ENCODE measurements at places on chromosomes 2 and 18.
A peak's percentile ranks its signal among the peaks of the same experiment; 100 is the strongest.

DNA sequence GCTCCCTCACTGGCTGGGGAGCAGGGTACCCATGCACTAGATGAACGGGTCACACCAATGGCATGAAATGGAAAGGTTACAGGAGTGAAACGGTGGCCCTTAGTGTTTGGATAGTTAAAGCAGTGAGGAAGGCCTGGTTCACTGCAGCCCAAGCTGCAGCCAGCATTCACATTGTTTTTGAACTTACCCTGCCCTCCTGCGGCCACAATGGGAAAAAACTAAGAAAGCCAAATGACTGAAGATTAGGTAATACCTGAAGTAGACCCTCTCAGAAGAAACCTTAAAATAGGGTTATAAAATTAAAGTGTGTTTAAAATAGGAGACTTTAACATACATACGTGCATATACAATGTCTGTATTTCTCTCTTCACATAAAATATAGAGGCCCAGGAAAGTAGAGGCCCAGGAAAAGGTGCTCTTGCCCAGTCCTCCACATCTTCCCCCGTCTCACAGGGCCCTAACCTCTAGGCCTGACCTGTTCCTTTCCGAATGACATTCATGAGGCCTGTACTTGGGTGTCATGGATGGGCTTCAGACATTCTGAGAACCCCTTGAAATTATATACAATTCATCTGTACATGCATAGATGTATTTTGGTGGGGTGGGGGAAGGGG lies 33.3 kb downstream of the DOK1 start:
- peak; percentile 19 for DNase-seq

DNA sequence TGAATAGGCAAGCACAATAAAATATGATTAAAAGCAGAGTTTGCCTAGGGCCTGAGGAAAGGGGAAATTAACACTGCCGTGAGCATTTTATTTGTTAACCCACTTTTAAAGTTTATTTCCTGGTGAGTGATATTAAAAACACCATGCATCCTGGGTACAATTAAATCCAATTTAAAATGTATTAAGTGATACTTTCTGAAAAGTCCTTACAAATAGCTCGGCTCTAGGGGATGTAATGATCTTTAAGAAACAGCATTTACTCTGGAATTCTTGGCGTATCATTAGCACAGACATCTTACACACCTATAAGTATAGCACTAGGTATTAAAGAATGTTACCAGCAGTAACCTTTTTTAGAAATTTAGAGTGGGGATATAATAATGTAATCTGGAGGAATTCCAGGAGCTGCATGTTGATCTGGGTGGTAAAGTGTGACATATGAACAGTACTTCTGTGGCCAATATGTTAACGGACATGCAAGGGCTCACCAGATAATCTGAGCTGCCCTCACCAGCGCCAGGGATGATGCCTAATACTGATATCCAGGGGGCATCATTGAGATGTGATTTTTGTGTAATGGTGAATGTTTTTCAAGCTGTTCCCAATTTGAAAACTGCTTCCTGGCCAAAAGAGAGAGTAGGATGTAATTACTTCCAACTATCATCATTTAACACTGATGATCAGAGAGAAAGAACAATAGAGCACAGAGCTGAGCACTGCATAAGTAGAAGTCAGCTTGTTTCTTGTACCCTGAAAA lies 235.9 kb downstream of the DSEL start:
- no peak for DNase-seq

DNA sequence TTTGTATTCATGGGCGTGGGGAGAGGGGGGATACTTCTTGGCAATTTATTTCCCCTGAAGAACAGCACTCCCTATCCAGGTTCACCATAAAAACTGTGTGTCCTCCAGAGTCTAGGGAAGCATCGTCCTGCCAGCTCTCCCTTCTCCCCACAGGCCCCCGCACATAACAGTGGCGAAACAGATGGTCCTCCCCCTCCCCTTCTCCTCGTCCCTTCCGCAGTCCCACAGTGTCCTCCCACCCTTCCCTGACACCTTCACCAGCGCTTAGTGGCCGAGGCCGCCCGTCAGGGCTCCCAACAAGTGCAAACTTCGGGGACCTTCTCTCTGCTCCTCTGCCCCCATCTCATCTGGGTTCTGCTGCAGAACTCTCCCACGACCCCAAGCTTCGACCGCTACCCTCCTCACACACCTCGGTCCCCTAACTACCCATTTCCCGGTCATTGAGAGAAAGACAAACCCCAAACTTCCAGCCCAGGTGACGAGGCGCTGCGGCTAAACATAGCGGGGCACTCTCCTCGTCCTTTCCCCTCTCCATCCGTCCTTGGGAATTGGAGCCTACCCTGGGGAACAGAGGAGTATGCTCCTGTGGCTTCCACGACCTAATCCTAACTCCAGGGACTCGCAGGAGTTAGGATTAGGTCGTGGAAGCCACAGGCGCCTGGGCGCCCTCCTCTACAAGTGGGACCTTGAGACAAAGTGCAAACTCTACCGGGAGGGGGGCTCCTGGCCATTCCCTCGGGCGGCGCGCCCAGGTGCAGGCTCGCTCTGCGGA lies 971 bp downstream of the ZNF385B start:
- DNase-seq, result no peak

DNA sequence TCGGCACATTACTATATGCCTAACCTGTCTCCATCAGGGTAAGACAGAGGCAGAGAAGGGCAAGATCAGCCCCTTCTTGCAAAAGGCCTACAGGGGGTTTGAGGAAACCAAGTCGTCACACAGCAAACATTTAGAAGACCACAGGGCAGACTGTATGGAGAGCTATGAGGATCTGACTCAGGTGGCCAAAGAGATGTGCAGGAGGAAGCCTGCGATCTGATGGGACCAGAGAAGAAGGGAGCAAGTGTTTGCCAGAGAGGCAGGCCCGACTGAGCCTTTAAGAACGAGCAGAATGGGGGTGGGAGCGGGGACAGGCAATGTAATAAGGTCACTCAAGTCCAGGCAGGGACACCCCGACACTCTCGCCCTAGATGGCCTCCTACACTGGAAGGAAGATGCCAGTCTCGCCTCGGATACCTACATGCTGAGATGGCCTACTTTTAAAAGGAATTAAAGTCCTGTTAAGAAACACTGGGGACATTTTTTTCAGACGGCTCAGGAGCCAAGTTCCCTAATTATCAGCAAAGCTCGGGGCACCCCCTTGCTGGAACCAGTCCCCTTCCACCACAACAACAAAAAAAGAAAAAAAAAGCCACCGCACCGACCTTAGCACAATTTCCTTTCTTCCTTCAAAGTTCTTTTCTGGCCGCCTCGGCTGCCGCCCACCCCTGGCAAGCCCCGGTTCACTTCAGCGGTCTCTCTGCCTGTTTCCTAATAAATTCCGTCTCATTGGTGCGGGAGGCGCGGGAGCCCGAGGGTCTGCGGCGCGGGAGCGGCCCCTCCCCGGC lies 1.5 kb downstream of the SFXN5 start:
- no peak for DNase-seq

GRCh38 chr2:46298272-46298521 lies 990 bp downstream of the EPAS1 start:
- DNase-seq, result no peak

DNA sequence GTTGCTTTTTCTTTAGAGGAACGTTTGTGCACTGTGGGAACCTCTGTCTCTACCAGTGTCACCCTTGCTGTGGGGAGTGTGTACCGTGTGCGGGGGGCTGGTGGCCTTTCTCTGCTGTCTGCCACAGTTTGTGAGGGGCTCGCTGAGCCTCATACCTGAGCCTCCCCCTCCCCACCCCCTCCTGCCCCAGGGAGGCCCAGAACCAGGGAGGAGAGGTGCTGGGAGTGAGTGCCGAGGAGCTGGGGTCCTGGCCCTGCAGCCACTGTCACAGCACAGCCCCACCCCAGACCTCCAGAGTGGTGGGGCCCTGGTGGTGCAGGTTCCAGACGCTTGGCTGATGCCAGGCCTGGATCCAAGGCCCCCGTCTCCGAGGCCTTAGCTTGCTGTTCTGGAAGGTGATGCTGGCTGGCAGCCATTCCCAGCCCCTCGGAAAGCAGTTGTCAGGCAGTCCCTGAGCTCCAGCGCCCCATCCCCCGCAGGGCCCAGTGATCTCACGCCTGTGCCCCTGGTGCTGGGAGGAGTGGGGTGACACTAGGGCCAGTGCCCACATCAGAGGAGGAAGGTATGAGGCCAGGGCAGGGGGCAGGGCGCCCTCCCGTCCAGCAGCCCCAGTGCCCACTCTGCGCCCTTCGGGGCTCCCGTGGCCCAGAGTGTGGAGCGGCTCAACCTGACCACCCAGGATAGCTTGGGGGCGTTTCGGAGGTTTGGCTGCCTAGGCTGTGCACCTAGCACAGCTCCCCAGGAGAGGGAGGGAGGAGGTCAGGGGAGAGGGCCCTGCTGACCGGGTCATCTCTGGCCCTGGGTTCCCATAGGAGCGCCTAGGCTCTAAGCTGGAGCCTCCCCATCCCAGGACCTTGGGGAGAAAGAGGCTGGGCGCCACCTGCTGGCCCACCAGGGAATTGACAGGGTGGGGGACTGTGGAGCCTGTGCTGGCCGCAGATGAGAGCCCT lies 53.0 kb upstream of the ALPP start:
- DNase-seq, result peak; percentile 32

GRCh38 chr2:147198651-147199171 lies 646.1 kb upstream of the ACVR2A start:
- no peak for DNase-seq

- no peak for DNase-seq
These were observed 213.1 kb upstream of the GULP1 start for GRCh38 chr2:188078534-188078933.

DNA sequence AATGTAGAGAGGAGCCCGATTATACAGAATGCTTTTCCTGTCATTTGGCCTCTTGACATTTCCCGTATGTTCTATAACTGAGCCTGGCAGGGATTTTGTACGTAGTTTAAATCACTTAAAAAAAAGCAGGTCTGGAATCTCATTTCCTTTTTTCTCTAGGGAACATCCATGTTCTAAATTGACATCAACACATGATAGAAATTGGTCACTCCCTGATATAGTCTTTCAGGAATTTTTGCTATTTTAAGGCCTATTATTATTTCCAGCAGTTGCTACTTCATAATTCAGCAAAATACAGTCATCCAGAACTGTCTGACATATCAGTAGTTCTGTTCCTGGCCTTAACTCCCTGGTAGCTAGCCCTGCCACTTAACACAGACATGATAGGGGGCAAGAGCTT lies 565.7 kb upstream of the ZEB2 start:
- DNase-seq, result no peak

GRCh38 chr2:128178650-128179460 lies 87.9 kb downstream of the UGGT1 start:
- no peak for DNase-seq

DNA sequence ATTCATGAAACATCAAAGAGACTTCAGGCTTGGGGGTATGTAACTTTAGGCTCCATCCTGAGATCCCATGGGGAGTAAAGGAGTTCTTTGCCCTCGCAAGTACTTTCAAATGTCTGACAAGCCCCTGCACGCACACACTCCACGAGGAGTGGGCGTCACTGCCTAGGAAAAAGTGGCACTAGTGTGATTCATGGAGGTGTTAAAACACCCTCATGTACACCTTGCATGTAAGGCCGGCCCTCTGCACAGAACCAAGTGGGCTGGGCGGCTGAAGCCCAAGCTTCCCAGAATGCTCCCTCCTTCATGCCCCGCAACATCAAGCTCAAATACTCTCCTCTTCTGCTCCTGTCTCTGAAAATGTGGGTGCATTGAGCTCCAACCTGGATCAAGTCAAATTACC lies 7.8 kb downstream of the HS1BP3 start:
- DNase-seq, result no peak

DNA sequence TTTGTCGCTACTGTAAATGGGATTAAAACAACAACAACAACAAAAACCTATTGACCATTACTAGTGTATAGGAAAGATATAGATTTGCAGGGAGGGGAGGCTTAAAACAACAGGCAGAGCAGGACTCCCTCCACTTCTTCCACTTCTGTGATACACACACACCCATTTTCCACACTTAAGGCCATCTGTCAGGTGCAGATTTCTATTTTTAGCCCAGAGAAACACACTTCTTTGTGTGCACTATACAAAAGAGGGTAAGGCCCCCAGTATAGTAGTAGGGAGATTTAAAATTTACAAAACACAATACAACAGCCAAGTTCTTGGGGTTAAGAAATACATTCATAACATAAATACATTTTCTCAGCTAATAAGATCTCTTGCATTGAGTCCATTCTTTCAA lies 22.4 kb downstream of the PTPN2 start:
- no peak for DNase-seq

DNA sequence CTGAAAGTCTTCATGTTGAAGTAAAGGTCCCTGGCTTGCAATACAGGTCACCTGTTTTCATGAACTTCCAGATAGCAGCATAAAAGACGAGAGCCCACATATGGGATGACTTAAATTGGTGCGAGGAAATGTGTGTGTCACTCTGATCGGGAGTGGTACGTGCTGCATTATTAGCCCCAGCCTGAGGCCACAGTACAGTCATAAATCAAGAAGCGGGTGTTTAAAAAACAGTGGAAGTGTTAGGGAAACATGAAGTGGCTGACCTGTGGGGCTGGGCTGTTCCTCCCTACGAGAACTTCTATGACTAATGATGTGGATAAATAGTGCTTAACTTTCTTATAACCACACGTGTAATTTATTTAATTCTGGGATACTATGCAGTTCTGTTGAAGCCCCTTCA lies 24.4 kb downstream of the RDH14 start:
- DNase-seq, result no peak

GRCh38 chr18:71807586-71807985 lies 736.6 kb downstream of the CBLN2 start:
- no peak for DNase-seq

- DNase-seq, result no peak
These were observed 45.3 kb downstream of the KIF3C start for GRCh38 chr2:25936889-25937545.

GRCh38 chr2:36818542-36818941 lies 122.0 kb downstream of the VIT start:
- no peak for DNase-seq

GRCh38 chr18:9147440-9148202 lies 11.0 kb downstream of the ANKRD12 start:
- DNase-seq, result no peak

GRCh38 chr2:191635333-191636234 lies 42.4 kb upstream of the NABP1 start:
- DNase-seq, result no peak

DNA sequence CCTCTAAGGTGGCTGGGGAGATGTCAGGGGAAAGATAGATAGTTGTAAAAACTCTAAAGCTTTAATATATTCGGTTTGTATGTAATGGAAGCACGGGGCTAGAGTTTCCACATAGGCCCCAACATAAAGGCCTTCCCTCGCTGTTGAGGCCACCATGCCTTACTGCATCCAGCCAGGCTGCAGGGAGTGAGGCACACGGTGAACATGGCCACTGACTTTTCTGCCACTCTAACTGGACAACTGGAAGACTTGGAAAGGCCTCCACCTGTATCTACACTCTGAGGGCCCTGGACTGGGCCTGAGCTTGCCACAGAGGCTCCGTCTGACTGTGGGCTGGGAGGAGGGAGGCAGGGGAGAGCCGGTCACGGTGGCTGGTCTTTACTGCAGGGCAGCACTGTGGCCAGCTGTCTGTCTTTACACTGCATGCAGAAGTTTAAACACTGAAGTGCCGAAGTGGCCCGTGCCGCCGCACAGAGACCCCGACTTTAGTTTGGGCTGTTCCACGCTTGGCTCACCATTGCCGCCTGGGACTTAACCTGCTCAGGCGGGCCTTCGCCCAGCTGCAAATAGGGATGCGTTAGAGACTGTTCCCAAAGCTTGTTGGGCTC lies 66.7 kb downstream of the EMILIN2 start:
- DNase-seq, result no peak

Measured in activated T-helper 1 cell treated with anti-CD3 and anti-CD28 coated beads, Interleukin-2, amount 50 U/mL, for 16 hours (primary cell).